ENCODE measurements at places on chromosomes 7 and 10.

GRCh38 chr10:70433581-70434280, 7.8 kb downstream of the NODAL start:
- no peak for DNase-seq

GRCh38 chr7:100965723-100966541, 3.4 kb upstream of the MUC12 start:
- no peak for DNase-seq

- peak; percentile 44 for DNase-seq
These were observed 107.8 kb downstream of the ARHGAP22 start for GRCh38 chr10:48496831-48497779.

- DNase-seq, result no peak
These were observed 18.5 kb downstream of the EPC1 start for GRCh38 chr10:32328499-32328898.

GRCh38 chr7:140364819-140365218, 33.5 kb downstream of the SLC37A3 start:
- no peak for DNase-seq

DNA sequence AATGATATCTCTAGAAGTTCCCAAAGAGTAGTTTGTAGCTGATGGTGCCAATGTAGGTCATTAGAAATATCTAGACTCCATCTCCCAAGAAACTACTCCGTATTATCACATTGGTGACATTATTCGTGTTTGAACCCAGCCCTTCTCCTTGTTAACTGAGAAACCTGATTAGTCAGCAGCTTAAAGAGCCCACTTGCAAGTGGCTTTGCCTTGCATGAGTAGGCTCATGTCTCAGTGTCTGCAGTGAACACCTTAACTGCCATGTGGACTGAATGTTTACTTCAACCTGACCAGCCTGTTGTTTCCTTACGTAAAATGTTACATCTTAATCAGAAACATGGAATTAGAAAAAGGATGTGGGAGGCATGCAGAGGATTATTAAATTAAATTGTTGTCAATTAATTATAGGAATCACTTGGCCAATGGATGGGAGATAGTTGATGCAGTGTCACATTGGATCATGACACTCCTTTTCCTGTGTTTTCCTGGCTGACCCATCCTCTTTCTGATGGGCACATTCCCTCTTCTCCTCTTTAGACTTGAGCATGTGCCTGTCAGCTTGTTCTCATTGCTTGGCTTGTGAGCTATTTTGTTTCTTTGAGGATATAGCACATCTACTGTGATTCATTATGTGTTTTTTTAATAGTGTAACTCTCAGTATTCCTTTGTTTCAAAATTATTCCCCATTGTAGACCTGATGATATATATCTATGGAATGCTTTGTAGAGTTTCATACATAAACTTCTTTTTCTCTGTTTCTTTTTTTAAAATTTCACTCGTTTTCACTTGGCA, 18.0 kb downstream of the STARD3NL start:
- no peak for DNase-seq

- no peak for DNase-seq
These were observed 5.6 kb upstream of the NUP205 start for GRCh38 chr7:135552148-135552547.

DNA sequence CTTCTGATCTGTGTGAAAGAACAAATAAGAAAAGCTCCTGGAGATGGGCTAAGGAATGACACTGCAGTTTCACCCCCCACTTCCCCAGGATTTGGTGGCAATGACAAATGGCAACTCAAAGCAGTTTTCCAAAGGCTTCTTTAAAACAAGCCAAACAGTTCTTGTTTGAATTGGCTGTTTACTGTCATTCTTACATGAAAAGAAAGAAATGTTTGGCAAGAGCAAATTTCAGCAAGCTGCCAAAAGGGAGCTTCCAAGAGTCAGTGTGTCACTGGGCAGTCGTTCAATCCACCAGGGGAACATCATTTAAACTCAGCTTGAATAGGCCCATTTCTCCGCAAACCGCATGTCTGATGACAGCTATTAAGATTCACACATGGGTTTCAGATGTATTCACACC, 119.0 kb upstream of the RHOBTB1 start:
- DNase-seq, result no peak

GRCh38 chr7:155751409-155751808, 60.9 kb downstream of the SHH start:
- DNase-seq, result no peak

- no peak for DNase-seq
These were observed 199.0 kb downstream of the HTR7 start for GRCh38 chr10:90658791-90659190.

DNA sequence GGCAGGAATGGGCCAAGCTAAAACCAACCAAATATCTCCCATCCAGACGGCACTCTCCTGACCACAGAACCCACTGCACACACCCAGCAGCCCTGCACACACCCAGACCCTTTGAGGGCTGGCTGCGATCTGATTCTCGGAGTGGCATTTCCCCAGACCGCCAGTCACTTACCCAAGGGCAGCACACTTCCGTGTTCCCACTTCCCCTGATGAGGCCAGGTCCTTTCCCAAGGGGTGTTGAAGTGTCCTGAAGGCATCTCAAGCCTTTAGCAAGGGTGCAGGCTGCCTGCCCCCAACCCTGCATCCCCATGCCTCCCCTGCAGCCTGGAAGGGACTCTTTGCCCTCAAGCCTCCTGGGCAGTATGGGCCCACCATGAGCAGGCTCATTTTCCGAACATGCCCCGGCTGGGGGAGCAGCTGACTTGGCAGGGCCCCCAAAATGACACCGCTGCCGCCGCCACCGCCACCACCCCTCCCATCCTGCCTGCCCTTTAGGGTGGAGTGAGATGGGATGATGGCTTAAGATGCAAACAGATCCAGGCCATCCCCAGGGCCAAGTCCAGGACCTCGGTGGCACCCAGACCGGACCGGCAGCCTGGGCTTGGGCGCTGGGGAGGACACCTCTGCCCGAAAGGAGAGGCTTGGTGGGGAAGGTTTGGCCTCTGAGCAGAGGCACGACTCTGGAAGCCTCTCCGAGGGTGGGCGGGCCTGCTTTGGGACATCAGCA, 159.8 kb downstream of the NRF1 start:
- peak; percentile 34 for DNase-seq

- DNase-seq, result no peak
These were observed 8.3 kb downstream of the RAMP3 start for GRCh38 chr7:45165857-45166256.

DNA sequence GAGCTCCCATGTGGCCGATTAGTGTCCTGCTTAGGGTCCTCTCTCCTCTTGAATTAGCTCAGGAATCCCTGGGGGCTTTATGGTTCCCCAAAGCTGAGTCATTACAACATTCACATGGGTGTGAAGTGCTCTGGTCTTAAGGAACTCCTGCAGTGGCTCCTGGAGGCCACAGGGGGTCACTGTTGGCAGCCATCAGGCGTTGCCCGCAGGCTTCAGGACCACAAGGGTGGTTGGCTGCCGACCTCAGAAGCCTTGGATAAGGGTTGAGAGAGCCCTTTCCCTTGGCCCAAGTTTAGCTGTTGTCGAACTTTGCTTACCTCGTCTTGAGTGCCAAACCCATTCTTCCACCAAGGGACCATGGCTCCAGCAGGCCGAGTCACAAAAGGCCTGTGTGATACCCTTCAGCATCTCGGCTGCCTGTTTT, 61.7 kb downstream of the SH2D4B start:
- DNase-seq, result peak; percentile 63

GRCh38 chr7:25028370-25029021, 48.5 kb upstream of the OSBPL3 start:
- DNase-seq, result no peak

- no peak for DNase-seq
These were observed 20.6 kb upstream of the ATAD1 start for GRCh38 chr10:87838650-87839049.

GRCh38 chr7:46028246-46028645, 107.2 kb upstream of the IGFBP3 start:
- DNase-seq, result no peak

- DNase-seq, result no peak
These were observed 29.8 kb downstream of the ZMIZ1 start for GRCh38 chr10:79098596-79099015.

- no peak for DNase-seq
These were observed 6.3 kb upstream of the CDH23 start for GRCh38 chr10:71390461-71390835.

- no peak for DNase-seq
These were observed 21.0 kb downstream of the ZCCHC24 start for GRCh38 chr10:79424221-79425073.

- DNase-seq, result no peak
These were observed at the start of gene H2BK1 for GRCh38 chr7:151210087-151210854. TSS of gene H2BK1 (minus strand) at chr7:151210488. CDS start at chr7:151210318, 170 bp downstream.

DNA sequence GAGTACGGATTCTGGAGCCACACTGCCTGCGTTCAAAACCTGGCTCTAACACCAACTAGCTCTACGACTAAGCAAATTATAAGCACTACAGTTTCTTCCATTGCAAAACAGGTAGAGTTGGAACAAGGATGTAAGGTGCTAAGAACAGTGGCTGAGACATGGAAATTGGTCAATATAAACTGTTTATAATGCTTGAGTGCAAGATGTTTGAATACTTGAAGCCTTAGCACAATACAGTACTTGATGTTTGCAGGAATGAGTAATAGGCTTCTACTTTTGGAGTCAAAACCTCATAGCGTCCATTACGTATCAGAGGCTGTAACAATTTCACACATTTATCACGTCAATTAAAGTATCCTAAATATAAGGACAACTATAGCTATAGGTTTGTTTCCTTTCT, 6.9 kb downstream of the NT5C2 start:
- no peak for DNase-seq

DNA sequence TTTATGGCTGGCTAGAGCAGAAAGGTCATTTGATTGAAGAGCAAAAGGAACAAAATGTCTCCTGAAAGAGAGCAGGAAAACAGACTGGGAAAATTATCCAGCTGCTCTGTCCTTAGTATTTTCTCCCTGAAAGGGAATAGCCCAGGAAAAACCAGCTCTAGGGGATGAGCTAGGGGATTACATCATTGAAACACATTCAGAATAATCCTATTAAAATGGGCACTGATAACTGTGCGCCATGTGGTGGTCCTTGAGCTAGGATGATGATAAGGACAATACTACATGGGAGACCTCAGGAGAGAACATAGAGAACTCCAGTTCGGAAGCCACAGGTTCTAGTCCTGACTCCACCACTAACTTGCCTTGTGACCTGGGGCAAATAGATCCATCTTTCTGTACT, 873.8 kb downstream of the TYW1 start:
- no peak for DNase-seq

DNA sequence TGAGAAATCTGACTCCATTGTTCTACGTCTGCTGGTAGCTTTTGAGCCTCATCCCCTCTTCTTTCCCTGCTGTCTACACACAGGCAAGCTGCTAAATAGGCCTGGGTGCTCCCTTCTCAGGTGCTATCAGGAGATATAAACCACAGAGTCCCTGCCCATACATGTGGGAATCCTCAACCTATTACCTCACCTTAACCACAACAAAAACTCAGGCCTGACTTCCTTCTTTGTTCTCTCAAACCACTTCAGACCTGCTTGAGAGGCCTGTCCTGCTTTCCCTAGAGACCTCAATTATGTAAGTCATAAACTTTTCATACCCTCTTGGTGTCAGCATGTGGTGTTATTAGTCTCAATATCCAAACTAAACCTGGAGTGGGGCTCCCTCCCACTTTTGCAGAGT, 75.0 kb upstream of the MAGI2 start:
- no peak for DNase-seq

DNA sequence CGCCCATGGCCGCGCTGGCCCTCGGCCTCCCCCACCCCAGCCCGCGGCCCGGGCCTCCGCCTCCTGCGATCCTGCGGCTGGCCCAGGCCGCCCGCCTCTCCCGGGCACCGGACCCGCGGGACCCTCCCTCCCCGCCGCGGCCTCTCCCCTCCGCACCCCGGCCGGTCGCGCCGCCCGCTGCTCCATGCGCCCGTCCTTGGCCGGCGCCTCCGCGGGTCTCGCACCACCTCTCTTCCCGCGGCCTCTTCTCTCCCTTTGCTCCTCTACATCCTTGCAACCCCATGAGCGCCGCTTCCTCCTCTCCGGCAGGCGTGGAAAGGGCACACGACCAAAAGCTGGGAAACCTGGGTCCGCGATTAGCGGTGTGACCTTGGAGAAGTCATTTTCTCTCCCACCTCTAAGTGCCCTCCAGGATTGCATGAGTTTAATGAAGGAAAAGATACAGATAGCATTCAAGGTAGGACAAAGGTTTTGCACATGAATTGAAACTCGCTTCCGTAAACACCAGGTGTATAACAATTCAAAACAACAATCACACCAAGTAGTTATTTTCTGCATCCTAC, 448 bp upstream of the SRPK2 start:
- no peak for DNase-seq

GRCh38 chr10:87862679-87863052, 667 bp downstream of the KLLN start:
- DNase-seq, result no peak

All from GDM1 (cell line).